ENCODE measurements at places on chromosomes 13 and 19.

DNA sequence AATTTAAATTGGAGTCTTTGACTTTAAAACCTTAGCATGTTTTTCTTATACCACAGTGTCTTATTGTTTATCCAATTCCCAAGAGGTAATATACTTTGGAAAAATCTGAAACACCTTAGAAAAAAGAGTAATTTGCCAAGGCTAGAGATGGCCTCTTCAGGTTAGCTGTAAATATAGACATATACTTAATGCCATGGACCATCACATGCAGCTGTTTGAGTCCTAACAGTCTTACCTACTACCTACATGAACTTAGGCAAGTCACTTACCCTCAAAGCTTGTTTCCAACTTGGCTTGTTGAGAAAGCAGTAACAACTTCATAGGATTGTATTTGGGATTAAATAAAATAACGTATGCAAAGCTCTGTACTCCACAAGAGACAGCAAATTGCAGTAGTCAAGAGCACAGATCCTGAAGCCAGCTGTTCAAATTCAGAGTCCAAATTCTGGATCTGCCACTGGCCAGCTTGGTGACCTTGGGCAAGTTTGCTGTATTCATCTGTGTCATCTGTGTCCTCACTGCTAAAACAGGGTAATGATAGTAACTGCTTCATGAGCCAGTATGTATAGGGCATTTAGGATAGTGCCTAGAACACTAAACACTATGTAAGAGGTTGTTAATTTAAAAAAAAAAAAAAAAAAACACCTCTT is 13.2 kb upstream of the SPART start:
- ATAC-seq = no peak

DNA sequence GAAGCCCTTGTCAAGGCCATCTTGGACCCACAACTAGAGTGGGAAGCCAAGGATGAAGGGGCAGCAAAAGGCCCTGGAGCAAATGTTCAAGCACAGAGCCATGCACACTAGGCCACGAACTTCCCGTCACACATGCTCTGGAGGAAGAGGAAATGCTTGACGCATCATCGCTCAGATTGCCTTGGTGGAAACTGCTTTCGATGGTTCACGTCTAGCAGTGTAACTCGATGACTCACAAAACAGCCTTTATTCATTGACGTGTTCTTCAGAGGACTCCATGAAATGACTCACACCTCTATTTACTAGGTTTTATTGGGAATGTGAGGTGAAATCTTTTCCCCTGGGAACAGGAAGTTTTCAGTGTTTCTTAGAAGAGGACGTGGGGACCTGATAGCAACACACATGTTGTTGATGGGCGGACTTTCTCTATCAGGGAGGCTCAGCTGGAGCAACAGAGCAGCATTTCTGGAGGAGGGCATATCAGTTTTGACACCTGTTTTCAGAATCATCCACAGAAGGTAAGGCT is 79.8 kb upstream of the FLT1 start:
- ATAC-seq = no peak

DNA sequence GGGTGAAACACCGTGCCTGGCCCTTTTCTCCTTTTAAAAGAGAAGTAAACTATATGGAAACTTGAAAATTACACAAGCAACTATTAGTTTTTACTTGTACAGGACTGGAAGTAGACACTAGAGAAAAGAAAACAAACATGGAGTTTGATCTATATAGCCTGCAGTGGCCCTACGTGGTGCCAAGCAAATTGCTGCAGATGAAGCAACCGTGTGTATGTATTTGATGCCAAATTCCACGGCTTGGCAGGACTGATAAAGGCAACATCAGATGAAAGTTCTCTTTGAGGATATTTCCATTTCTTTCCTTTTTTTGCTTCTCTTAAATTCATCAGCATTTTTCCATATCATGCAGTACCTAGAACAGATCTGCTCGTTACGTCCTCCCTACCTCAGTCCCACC is 49.8 kb downstream of the ATP8A2 start:
- no peak for ATAC-seq

- no peak for ATAC-seq
Observed at GRCh38 chr13:60001889-60002288, 161.8 kb downstream of the DIAPH3 start.

DNA sequence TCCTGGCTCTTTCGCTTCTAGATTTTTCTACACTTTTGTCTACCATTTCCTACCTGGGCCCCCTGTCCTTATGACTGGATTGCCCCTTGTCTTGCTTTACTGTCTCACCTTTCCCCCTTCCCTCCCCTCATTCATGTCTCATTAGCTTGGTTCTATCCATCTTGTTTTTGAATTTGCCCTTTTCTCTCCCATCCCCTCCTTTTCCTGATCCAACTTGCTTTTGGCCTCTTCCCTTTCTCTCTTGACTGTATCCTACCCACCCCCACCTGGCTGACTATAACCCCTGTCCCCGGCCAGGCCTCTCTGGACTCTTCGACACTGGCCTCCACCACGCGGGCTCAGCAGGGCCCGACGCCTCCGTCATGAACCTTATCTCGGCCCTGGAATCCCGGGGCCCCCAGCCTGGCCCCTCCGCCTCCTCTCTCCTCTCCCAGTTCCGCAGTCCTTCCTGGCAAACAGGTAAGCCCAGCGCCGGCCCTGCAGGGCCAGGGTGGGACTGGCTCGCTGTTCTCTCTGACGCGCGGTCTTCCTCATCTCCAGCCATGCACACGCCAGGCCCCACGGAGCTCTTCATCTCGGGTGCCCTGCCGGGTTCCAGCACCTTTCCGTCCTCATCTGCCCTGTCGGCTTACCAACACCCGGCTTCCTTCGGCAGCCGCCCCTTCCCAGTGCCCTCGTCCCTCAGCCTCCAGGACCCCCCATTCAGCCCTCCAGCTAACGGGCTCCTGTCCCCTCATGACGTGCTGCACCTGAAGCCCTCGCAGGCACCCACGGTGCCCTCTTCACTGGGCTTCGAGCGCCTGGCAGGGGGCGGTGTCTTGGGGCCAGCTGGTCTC is 3.4 kb downstream of the PRR12 start:
- no peak for ATAC-seq

DNA sequence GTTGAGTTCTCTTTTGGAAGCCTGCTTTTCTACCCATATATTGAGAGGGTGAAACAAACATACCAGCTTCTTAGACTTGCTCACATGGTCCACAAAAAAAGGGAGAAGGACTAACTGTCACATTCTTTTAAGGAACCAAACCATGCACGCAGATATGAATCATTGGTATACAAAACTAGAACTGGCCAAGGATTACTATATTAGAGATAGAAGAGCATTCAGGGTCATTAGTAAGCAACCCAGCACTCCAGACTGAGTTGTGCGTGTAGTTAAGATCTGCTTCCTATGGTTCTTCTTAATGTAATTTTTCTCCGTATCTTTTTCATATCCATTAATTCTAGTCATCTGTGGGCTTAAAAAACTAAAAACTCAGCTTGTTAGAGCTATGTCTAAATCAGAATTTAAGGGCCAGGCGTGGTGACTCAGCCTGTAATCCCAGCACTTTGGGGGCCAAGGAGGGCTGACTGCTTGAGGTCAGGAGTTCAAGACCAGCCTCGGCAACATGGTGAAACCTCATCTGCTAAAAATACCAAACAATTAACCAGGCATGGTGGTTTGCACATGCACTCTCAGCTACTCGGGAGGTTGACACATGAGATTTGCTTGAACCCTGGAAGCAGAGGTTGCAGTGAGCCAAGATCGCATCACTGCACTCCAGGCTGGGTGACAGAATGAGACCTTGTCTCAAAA is 19.6 kb downstream of the ALG5 start:
- ATAC-seq = no peak

GRCh38 chr19:30634996-30635975 is 263.1 kb downstream of the ZNF536 start:
- no peak for ATAC-seq

- ATAC-seq = no peak
Observed at GRCh38 chr19:17323964-17324332, 10.7 kb downstream of the ANO8 start.

Measured in stimulated activated memory B cell treated with anti-CD40 and anti-IgM and Interleukin-4, amounts not matched to agents 10 μg/mL and 1 μg/mL and 100 μg/mL, for 72 hours (primary cell).